Activated effector memory CD4-positive, alpha-beta T cell treated with Interleukin-2 at 50 U/mL for 16 hours (primary cell): ENCODE measurements at places on chromosomes 1 and 21.

DNA sequence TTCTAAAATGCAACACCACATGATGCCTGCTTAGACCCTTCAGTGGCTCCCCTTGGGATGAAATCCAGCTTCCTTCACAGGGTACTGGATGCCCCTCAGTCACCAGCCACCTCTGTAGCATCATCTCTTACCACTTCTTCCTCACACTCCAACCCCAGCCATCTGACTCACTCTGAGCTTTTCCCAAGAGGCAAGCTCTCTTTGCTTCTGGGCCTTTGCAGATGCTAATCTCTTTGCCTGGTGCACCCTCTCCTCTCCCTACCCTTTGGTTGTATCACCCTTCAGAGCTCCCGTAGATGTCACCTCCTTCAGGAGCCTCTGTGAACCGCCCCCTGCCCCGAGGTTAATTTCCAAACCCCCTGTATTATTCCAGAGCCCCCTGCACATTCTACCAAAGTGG is 164.8 kb upstream of the ZC3H12A start:
- no peak for DNase-seq

- DNase-seq, result no peak
Measured at GRCh38 chr1:7677815-7678214, 93.3 kb upstream of the VAMP3 start.

DNA sequence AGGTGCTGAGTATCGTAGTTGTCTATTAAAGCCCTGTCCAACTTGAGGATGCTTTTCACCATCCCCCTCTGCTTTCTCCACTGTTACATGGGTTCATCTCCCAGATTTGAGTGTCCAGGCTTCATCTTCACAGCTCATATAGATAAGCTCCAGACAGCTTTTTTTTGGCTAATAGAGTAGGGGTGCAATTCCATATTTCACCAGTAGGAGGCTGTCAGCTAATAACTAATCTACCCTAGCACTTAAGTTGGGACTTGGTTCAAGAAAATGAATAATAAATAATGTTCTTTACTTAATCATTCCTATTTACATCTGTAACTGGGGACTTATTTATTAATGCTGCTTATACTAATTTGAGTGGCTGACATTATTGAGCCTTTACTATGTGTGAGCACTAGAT is 124.5 kb downstream of the IGSF21 start:
- DNase-seq, result no peak

DNA sequence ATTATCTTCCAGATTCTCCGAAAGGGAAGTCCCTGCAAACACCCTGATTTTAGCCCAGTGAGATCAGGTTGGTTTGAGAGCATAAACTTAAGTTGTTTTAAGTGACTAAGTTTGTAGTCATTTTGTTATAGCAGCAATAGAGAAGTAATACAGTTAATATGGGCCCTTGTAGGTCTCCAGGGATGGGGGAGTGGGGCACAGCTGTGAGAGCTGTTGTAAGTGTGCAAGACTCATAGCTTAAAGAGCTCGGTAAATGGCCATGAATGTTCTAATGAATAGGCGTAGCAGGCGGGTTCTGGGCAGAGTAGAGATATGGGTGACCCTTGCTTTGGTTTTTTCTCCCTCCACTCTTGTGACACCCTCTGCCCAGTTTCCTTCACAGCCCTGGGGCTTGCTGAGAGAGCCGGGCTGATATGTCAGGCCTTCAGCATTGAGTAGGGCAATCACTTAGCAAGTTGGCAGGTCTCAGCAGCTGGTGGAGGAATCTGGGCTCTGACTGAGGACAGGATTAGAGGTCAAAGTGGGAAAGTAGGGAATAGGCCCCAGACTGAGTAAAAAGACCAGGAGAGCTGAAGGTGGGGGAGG is 16.0 kb upstream of the ID3 start:
- DNase-seq, result no peak

GRCh38 chr21:29613021-29613420 is 314.3 kb downstream of the BACH1 start:
- no peak for DNase-seq
